ENCODE measurements at places on chromosomes 3 and 15. TPM values are rescaled to one million over a fixed set of nuclear protein-coding genes. Genes with fewer than 3 reads are reported as not detected.

COL6A5 gene
- not detected for total RNA-seq

FBXO45 gene
- total RNA-seq = 8.7 TPM

SLC28A2 gene
- not detected for total RNA-seq

GATM gene
- not detected for total RNA-seq

MEX3B gene
- total RNA-seq = 11.1 TPM

MME gene
- total RNA-seq = 13.9 TPM

SLC2A2 gene
- total RNA-seq = not detected

GOLGA6A gene
- total RNA-seq = not detected

ADAMTSL3 gene
- total RNA-seq = 9.2 TPM

GPR156 gene
- total RNA-seq = 0.06 TPM

SPTBN5 gene
- 5.2 TPM for total RNA-seq

CLDN18 gene
- total RNA-seq = not detected

GRM2 gene
- total RNA-seq = 0.06 TPM

TEX55 gene
- total RNA-seq = not detected

SLC22A13 gene
- 0.16 TPM for total RNA-seq

SKOR1 gene
- under 0.01 TPM for total RNA-seq

NPTN gene
- 48.7 TPM for total RNA-seq

ACSBG1 gene
- not detected for total RNA-seq

HGD gene
- 0.25 TPM for total RNA-seq

TBC1D21 gene
- not detected for total RNA-seq

ZNF660 gene
- 0.49 TPM for total RNA-seq

SLC27A2 gene
- 0.16 TPM for total RNA-seq

TMEM158 gene
- 0.44 TPM for total RNA-seq

CFAP100 gene
- not detected for total RNA-seq

FEZF2 gene
- not detected for total RNA-seq

MCTP2 gene
- 13.4 TPM for total RNA-seq

GORASP1 gene
- total RNA-seq = 44.1 TPM

NPAP1 gene
- total RNA-seq = not detected

EPHA3 gene
- 0.16 TPM for total RNA-seq

GJD2 gene
- not detected for total RNA-seq

SH2D7 gene
- not detected for total RNA-seq

HCLS1 gene
- 31.9 TPM for total RNA-seq

MAP3K13 gene
- 7.6 TPM for total RNA-seq

CNTN3 gene
- total RNA-seq = 0.44 TPM

RARB gene
- 18.5 TPM for total RNA-seq

PAQR9 gene
- total RNA-seq = not detected

CCDC9B gene
- total RNA-seq = 10.8 TPM

KLHL40 gene
- total RNA-seq = not detected

CMC1 gene
- 4.7 TPM for total RNA-seq

GOLGA6L10 gene
- total RNA-seq = 1.3 TPM

SLC24A1 gene
- total RNA-seq = 1.8 TPM
